ENCODE measurements at places on chromosomes 16 and 17.

- DNase-seq, result peak; percentile 28
Observed at GRCh38 chr17:61139219-61139618, 260.4 kb upstream of the TBX2 start.

- DNase-seq, result no peak
Observed at GRCh38 chr16:2432801-2433505, 3.7 kb downstream of the CCNF start.

DNA sequence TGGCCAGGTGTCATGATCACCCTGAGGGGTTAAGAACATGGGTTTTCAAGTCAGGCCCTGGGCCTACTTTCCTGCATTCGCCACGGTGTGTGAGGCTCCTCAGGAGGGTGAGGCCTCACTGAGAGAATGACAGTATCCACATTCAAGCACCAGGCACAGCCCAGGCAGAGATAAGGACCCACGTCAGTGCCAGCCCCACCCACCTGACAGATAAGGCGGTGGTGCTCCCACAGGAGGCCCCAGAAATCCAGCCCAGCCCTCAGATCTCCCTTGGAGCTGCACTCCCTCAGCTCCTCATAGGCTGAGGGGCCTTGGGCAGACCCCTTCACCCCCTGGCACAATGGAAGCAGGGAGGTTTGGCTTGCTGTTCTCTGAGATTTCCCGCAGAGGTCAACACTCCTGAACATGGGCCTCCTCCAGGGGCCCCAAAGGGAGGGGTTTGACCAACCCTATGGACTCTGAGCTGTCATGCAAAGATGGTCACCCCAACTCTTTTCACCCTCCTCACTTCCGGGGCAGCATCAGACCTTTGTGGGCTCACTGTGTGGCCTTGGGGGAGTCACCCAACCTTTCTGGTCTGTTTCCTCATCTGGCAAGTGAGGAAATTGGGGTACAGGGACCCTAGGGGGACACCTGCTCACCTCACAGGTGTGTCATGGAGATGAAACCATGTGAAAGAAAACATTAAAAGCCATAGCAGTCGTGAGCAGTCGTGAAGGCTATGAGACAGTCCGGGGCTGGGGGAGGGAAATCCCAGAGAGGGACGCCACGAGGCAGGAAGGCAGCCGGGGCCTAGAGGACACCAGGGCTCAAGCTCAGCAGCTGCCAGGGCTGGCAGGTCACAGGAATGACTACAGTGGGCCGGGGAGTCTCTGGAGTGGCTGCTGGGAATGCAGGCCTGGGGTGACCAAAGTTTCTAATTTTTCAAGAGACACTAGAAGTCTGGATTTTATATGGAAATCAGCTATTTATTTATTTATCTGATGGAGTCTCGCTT, 15.4 kb downstream of the PLLP start:
- DNase-seq, result peak; percentile 68

GRCh38 chr17:51912939-51913338, 245.6 kb downstream of the CA10 start:
- no peak for DNase-seq

GRCh38 chr16:9138731-9139501, 47.5 kb downstream of the HAPSTR1 start:
- peak; percentile 63 for DNase-seq

- no peak for DNase-seq
Observed at GRCh38 chr17:65005858-65006257, 50.7 kb downstream of the GNA13 start.

GRCh38 chr17:40432864-40433528, 10.3 kb upstream of the IGFBP4 start:
- peak; percentile 83 for DNase-seq

GRCh38 chr16:17474572-17474971, 3.8 kb upstream of the XYLT1 start:
- DNase-seq, result no peak

- no peak for DNase-seq
Observed at GRCh38 chr16:89349947-89350633, 132.6 kb downstream of the ZNF778 start.

DNA sequence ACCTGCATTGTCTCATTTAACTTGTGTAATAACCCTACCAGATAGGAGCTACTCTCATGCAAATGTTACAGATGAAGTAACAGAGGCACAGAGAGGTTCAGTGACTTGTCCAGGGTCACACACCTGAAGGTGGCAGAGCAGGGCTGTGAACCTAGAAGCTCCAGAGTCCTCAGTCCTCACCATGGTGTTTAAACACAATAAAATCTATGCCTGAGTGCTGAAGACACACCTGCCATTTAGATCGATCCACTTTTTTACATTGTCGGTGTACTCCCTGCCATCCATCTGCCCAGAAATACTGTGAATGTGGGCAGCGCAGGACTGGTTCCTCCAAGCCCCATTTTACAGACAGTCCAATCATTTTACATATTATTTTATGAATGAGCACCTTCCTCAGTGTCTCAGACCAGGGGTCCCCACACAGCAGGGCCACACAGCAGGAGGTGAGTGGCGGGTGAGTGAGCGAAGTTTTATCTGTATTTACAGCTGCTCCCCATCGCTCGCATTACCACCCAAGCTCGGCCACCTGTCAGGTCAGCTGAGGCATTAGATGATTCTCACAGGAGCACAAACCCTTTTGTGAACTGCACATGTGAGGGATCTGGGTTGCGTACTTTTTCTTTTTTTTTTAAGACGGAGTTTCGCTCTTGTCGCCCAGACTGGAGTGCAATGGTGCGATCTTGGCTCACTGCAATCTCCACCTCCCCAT, 5.6 kb downstream of the IL4R start:
- no peak for DNase-seq

GRCh38 chr16:30901201-30902028, 5.0 kb downstream of the CTF1 start:
- DNase-seq, result no peak

- no peak for DNase-seq
Observed at GRCh38 chr17:41799366-41799765, 12.4 kb downstream of the P3H4 start.

DNA sequence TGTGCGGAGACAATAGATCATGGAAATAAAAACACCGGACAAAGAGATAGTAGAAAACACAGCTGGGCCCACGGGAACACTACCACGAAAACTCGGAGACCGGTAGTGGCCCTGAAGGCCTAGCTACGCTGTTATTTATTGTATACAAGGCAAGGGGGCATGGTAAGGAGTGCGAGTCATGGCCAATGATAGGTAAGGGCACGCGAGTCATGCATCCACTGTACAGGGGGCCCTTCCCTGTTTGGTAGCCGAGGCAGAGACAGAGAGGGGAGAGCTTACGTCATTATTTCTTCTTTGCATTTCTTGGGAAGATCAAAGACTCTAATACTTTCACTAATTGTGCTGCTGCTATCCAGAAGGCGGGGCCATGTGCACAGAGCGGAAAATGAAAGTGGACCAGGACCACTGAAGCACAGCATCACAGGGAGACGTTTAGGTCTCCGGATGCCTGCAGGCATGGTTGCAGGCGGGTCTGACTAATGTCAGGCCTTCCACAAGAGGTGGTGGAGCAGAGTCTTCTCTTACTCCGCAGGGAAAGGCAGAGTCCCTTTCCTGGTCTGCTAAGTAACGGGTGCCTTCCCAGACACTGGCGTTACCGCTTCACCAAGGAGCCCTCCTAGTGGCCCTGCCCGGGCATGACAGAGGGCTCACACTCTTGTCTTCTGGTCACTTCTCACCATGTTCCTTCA, 74.4 kb upstream of the ARL4D start:
- no peak for DNase-seq

DNA sequence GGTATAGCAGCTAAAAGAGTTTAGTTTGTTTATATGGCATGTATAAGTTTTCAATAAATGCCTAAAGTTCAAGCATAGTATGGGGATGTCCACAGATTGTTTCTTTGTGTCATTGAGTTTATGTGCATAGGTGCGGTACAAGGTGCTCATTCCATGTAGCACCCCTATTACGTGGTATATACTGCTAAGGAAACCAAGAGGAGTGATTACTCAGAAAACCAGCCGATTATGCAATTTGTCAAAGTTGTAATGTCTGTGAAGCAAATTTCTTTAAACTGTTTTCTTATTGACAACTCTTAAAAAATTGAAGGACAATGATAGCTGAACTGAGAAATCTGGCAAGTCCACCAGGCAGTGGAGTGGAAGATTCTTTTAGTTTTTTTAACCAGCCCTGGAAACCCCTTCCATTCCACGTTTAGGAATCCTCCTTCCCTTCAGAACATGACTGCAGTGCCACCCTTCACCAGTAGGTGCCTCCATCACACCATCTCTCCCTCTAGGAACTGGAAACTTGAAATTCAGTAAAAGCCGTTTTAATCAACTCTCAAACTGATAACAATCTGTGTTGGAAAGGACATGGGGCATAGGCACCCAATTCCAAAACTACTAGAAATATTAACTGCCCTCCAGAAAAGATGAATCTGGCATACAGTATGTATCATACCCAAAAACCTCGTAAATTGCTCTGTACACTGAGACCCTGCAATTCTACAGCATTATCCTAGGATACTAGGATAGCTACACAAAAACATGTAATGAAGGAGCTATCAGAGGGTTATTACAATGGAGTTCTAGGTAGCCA, 43.5 kb downstream of the REXO5 start:
- peak; percentile 84 for DNase-seq

DNA sequence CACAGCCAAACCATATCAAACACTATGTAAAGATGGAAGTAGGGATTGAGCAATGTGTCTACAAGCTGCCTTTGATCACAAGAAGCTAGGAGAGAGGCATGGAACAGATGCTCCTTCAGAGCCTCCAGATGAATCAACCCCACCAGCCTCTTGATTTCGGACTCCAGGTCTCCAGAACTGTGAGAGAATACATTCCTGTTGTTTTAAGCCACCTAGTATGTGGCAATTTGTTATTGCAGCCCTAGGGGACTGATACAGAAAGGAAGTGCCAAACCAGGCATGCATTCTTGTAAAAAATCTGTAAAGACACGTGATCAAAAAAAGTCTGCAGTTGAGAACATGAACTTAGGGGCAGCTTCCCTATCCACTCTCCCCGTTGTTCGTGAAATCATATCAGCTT, 91.1 kb downstream of the C17orf67 start:
- DNase-seq, result no peak

- DNase-seq, result no peak
Observed at GRCh38 chr17:41491476-41491875, 1.8 kb upstream of the KRT36 start.

- DNase-seq, result peak; percentile 83
Observed at GRCh38 chr17:869567-870525, 87.7 kb downstream of the MRM3 start.

- DNase-seq, result peak; percentile 28
Observed at GRCh38 chr16:14377326-14377725, 252.7 kb downstream of the PARN start.

DNA sequence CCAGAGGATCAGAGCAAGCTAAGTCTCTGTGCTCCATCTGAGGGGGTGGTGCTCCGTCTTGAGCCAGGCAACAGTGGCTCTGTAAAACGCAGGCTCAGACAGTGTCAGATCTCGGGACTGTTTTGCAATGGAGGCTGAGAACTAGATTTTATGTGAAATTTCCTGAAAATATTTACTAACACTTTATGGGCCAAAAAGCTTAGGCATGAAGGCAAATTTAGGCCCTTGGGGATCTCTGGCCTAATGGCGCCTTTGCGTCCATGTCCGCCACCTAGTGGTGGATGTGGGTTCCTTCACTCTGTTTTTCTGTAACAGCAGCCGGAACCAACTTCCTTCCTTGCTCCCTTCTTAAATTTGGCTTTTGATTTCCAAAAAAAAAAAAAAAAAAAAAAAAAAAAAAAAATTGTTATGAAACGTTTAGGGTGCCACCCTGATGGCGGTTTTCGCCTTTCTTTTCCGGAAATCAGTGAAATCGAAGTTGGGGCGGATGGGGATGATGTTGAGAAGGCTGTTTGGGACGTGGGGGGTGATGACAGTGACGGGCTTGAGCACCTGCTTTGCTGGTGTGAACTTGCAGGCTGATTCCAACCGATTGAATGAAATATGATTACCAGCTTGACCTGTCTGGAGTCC, 14.0 kb upstream of the ELAC2 start:
- peak; percentile 72 for DNase-seq

DNA sequence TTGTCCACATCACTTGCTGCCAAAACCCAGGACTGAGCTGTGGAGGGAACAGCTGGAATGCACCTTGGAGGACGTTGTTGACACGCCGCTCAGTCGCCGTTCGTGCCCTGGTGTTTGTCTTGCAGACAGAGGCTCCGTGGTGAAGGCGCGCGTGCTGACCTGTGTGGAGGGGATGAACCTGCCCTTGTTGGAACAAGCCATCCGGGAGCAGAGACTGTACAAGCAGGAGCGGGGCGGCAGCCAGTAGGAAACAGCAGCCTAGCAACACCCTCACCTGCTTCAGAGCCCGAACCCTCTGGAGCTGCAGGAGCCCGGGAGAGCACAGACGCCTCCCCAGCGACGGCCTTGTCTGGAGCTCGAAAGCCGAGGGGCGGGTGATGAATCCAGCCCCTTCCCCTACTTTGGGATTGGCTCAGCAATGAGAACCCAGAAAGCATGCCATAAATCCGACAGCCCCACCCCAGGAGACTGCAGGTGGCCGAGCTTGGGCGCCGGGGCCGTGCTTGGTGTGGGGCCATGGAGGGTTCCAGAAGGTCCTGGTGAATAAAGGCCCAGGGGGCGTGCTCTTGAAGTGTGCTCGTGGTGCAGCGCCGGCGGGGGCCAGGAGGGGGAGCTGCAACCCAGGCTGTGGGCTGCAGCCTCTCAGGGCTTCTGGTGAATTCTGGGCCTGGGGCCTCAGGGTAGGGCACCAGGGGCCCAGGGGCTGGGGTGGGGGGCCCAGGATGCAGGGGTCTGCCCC, 470 bp upstream of the CDK3 start:
- no peak for DNase-seq

- no peak for DNase-seq
Observed at GRCh38 chr16:54976651-54977200, 46.1 kb downstream of the IRX5 start.

DNA sequence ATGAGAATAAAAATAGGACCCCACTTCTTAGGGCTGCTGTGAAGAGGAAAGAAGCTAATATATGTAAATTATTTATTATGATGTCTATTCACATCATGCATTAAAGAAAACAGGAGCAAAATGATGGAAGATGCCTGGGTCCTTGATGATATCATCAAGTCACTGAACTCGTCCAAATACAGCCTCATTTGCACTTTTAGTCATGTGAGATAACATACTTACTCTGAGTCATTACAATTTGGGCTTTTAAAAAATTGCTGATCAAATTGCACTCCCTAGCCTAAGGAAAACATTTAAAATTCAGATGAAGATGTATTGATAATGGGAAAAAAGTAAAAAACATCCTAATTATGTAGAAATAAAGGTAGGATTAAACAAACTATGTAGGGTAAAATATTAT, 302.7 kb upstream of the CCL2 start:
- DNase-seq, result no peak

- DNase-seq, result no peak
Observed at GRCh38 chr16:28880589-28880915, 2.3 kb downstream of the ATP2A1 start.
